ENCODE measurements at places on chromosomes 3 and 15. TPM values are rescaled to one million over a fixed set of nuclear protein-coding genes. Genes with fewer than 3 reads are reported as not detected.

GRCh38 chr3:59873576-59874230 is 823.9 kb upstream of the CFAP20DC start:
- DNase-seq: no peak

Gene SLC6A20
- total RNA-seq: 19.0 TPM

Gene SLC38A3
- total RNA-seq: 10.5 TPM

DNA sequence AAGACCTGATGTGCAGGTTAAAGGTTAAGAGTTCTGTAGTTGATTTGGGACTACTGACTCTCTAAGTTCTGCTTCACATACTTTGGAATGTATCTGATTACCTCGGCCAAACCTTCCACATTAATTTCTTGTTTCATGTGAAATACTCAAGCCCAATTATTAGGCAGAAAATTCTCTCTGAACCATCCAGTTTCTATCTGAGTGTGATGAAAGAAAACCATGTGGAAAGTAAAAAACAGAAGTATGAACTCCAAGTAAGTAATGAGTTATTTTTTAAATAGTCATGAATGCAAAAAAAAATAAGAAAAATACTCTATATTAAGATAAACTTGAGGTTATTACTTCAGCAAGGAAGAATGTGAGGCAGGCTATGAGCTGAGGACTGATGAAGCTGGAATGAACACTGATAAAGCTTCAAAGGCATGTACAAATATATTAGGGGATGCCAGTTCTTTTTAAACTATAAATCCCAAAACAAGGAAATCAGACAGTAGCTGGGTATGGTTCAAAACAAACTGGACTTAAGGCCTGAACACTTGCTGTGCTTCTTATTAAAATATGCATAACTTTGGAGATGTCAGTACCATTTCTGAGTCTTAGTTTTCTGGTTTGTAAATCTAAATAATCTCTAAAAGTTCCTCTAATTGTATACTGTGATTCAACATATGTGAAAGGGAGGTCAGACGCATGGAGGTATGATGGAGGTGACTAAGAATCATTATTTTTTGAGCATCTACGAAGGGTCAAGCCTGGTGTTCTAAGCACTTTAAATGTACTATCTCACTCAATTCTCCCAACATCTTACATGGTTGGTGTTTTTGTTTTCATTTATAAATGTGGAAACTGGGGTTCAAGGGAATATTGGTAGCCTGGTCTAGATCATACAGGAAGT is 59.6 kb downstream of the COL6A6 start:
- no peak for DNase-seq

- DNase-seq: no peak
Measured at GRCh38 chr3:43187836-43188479, 82.1 kb upstream of the POMGNT2 start.

DNA sequence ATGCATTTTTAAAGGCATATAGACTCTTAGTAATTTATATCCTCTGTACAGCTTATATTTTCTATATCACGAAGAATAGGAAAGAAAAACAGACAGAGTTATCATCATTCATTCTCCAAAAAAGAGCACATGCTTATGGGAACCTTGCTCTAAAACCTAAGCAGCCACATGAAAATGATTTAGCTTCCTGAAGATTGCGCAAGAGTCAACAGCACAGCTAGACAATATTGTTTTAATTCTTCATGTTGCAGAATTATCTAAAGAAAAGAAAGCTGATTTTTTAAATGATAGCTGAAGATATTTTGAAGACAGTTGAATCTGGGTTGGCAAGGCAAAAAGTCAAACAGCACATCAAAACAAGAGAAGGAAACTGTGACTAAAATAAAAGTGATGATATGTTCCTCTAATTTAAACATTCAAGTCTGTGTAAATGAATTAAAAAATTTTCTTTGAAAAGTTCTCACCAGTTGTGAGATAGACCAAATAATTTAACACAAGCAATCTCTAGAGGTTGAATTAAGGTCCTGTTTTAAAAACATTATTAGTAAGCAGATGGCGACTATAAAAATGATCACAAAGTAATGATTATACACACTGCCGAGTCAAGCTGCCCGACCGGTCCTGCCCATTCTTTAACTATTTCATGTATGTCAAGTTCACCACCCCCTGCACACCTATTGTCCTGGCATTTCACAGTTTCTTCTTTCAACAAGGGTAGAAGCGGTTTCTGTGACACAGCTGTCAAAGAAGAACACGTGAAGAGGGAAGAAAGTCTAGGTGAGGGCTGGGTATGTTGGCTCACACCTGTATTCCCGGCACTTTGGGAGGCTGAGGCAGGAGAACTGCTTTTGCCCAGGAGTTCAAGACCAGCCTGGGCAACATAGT is 74.2 kb upstream of the BHLHE40 start:
- no peak for DNase-seq

GRCh38 chr15:42688301-42688700 is 48.6 kb downstream of the CDAN1 start:
- DNase-seq: no peak

- no peak for DNase-seq
Measured at GRCh38 chr3:197394464-197395321, 96.3 kb upstream of the DLG1 start.

- DNase-seq: no peak
Measured at GRCh38 chr15:65431731-65432130, 9.0 kb upstream of the IGDCC4 start.

- DNase-seq: no peak
Measured at GRCh38 chr15:99442252-99442897, 123.4 kb upstream of the MEF2A start.

Gene SEC11A
- 108 TPM for total RNA-seq

GRCh38 chr15:50633653-50634052 is 52.9 kb downstream of the TRPM7 start:
- DNase-seq: no peak

DNA sequence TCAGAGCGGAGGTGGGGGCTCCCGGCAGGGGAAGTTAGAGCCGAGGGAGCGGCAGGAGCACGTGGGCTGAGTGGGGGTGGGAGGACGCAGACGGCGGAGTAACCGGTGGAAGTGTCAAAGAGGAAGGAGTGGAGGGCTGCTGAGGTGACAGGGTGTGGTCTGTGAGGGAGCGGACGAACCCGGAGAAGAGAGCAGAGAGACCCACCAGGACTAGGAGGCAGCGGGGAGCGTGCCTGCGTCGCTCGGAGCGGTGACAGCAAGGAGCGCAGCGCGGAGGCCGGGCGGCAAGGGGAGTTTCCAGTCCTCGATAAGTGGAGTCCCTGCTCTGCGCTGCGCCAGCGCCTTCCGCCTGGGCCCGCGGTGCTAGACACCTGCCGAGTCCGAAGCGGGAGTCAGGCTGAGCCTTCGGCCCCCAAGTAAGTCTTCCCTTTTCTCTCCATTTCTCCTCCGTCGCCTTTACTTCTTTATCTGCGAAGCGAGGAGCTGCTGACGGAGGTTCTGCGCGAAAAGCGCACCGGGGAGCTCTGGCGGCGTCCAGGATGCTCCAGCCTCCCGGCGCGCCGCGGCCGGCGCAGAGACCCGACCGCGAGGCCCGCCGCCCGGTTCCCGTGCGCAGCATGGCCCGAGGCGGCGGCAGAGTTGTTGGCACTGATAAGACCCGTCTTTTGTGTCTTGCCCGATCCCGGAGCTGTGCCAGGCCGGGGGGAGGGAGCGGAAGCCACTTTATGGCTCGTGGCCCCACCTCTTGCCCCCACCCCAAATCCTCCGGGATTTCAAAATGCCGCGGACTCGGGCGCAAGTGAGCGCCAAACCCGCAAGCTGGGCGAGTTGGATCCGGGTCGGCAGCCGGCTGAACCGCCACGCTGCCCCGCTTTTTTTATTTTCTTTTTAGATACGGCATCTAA is 533.0 kb upstream of the SEMA6D start:
- no peak for DNase-seq

GRCh38 chr3:97996988-97997387 is 24.8 kb upstream of the RIOX2 start:
- no peak for DNase-seq

GRCh38 chr3:124217542-124217941 is 225.6 kb upstream of the ROPN1 start:
- DNase-seq: no peak

DNA sequence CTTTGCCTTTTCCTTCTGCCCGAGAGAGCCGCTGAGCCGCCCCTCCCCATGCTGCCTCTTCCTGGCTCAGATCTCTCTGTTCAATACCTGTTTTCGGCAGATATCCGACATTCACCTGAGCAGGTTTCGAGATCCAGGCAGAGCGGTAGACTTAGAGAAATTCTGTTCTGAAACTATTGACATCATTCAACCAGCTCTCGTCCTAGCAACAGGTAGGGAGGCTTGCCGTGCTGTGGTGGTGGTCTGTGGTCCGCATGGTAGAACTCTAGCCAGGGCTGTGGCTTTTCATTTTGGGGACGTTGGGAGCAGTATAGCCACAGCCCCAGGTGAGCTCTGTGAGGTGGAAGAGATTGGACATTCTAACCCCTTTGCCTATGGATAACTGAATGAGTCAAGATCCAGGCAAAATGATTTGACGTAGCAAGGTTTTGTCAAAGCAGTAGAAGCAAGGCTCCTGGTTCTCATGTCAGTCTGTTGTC is 810 bp downstream of the TMEM62 start:
- peak; percentile 12 for DNase-seq

Gene GP9
- total RNA-seq: 0.72 TPM

DNA sequence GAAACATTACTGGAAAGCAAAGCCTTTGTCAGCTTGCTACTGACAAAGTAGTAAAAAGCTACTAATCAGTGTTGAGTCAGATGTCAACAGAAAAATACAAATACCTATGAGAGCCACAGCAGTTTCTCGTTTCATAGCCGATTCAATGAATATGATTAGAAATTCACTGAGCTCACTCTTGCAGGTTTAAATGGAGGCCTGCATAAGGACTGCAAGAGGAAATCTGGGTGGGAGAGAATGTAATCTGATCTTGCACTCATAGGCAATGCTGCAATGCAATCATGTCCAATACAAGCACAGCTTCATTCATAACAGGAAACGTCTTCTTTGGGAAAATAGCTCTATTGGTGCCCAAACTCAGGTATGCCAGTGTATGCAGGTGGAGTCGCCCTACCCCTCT is 608.8 kb downstream of the ROBO2 start:
- no peak for DNase-seq

DNA sequence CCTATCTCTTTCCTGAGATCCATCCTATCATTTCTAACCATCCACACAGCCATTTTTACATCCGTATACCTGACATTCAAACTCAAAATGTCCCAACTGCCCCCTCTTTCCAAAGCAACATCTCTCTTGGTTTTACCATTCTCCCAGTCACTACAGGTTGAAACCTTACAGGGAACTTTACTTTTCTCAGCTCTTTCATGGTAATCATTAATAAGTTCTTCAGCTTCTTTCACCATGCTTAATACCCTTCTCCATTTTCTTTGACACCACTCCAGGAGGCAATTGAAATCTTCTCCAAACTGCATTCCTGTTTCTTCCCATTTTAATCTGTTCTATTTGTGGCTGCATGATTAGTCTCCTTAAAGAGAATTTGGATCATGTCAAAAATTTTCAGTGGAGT is 352.5 kb downstream of the GAP43 start:
- DNase-seq: no peak

DNA sequence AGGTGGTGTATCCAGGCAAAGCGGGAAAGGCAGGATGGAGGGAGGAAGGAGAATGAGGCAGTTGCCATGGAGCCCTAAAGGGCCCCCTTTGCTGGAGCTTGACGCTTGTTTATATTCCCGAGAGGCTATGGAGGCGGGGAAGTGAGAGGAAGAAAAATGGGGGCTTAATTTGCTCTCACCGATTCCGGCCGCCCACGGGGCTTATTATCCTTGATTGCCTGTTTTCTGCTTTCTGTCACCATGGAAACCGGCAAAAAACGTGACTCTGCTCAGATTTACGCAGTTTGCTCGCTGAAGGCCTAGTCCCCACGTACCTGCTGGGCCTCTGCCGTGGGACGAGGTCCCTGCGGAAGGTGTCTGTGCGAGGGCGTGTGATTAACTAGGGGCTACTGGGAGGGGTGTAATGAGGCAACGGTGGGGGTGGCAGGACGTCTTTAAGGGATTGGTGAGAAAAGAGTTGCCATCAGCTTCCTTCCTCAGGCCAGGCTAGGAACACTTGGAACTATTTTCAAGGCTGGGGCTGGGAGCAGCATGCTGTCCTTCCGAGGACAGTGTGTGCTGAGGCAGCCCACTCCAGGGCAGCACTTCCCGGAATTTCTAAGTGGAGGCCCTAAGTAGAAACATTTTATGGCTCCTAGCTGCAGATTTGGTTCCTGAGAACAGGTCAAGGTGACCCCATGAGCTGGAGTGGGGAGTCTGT is 110.8 kb upstream of the NDN start:
- DNase-seq: peak; percentile 38

- no peak for DNase-seq
Measured at GRCh38 chr3:54358969-54359694, 236.8 kb downstream of the CACNA2D3 start.

GRCh38 chr15:100116416-100117190 is 225.2 kb downstream of the ADAMTS17 start:
- DNase-seq: no peak

DNA sequence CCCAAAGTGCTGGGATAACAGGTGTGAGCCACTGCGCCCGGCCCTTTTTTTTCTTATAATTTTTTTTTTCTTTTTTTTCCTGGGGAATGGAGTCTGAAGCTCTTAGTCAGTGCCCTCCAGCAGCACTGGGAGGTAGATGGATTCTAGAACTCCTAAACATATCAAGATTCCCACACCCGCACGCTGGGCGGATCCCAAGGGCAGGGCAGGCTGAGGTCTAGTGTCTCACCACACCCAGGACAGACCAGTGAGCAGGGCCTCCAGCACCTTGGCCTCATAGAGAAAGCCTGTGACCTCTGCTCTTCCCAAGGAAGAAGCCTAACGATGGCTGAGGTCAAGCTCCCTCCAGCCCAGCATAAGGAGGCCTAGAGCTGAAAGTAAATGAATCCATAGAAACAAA is 153.7 kb upstream of the MEF2A start:
- no peak for DNase-seq

DNA sequence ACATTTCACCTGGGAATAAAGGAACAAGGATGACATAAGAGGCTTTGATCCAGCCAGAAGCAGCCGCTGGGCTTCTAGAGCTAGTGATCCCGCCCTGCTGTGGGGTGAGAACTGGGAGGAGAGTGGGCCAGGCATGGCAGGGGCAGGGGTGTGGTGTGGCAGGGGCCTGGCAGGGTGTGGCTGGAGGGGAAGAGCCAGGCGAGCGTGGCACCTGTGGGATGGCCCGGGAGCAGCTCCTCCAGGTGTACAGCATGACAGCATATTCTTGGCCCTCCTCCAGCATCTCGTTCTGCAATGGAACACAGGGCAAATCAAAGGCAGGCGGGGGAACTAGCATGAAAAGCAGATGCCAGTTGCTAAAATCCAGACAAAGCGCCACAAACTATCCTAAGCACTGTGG is 35.5 kb downstream of the CYFIP1 start:
- no peak for DNase-seq

GRCh38 chr3:87390821-87391220 is 114.4 kb upstream of the POU1F1 start:
- no peak for DNase-seq

DNA sequence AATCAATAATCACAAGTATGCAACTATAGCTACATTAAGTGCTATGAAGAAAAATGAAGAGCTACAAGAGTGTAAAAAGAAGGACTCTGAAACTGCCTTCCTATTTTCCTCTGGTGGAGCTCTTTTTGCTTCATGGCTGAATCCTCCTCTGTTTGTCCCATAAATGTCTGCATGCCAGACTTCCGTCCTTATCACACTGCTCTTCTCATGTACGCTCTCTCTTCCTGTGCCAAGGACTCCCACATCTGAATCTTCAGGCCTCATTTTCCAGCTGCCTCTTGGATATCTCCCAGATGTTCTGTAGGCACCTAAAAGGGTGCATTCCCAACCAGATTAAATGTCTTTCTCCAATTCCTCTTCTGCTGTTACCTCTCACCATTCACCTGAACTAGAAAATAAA is 123.7 kb downstream of the MECOM start:
- DNase-seq: no peak
